ENCODE measurements at places on chromosomes 2 and 18.

- DNase-seq: no peak
Observed at GRCh38 chr2:235283246-235283645, 210.6 kb upstream of the AGAP1 start.

DNA sequence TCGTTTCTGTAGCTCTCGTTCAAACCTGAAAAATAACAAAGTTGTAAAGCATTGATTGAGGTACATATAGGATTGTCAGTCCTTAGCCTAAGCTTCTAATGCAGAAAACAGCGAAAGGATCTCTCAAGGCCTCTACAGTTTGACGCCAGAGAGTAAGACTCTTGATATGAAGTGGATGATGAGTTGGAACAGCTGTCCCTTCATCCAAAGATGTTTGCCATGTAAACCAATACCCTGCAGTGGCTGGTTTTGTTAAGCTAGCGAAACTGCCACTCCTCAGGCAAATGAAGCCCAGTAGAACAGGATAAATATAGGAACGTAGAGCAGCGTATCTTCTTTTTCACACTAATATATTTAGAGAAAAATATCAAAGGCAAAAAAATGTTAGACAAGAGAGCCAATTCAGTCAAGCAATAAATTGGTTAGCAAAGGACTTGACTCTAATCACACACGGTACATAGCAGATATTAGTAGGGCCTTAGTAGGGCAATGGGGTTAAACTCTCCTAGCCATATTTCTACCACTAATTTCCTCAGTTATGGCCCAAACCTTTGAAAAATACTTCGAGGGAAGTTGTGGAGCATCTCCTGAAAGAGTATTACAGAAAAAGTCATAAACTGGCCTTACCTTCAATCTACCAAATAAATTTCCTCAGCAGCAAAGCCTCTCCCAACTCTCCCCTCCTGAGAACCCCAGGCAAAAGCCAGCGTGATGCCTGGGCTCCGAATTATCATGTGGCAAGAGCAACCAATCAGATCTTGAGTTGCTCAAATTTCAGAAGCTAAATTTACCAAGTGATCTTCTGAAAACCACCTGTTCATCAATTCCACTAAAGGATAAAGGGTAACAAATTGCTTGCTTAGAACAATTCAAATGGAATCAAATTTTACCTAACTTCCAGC lies at the start of gene NEB:
TSS of gene NEB (minus strand) at position 706 of the 902 bp plus-strand sequence. CDS start 1,320 bp downstream, outside the sequence.
- no peak for DNase-seq

DNA sequence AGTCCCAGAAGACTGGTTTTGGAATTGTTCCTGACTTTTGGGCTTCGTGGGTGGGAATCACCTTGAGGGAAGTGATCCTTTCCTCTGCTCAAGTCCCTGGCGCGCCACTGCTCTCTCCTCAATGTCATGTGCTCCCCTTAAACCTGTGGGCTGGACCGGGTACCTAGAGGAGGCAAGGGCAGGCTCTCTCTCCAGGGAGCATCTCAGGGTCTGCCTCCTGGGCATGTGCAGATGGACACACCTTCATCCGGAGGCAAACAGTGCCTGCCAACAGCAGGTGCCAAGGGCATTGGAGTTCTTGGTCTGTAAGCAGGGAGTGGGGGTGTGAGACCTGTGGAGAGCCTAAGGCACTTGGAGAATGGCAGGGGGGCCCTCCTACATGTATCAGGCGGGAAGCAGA lies 142.6 kb downstream of the INHBB start:
- no peak for DNase-seq

GRCh38 chr2:28326881-28327505 lies 65.7 kb upstream of the FOSL2 start:
- DNase-seq: no peak

GRCh38 chr2:226220511-226220910 lies 579.1 kb downstream of the IRS1 start:
- no peak for DNase-seq

- DNase-seq: no peak
Observed at GRCh38 chr2:42974721-42975717, 182.6 kb upstream of the HAAO start.

- DNase-seq: no peak
Observed at GRCh38 chr2:149656996-149657395, 69.4 kb upstream of the MMADHC start.

DNA sequence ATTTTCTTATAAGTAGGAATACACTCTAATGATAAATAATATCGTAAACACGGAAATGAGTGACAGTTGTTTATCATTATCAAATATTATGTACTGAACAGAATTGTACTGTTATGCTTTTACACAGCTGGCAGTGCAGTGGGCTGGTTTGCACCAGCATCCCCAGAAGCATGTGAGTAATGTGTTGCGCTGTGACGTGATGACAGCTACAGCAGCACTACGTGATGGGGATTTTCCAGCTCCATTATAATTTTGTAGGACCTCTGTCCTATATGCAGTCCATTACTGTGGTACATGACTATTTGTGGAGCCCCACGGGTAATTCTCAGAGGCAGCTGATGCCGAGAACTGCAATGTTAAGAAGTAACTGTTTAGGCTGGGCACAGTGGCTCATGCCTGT lies 77.3 kb upstream of the ATG16L1 start:
- no peak for DNase-seq

DNA sequence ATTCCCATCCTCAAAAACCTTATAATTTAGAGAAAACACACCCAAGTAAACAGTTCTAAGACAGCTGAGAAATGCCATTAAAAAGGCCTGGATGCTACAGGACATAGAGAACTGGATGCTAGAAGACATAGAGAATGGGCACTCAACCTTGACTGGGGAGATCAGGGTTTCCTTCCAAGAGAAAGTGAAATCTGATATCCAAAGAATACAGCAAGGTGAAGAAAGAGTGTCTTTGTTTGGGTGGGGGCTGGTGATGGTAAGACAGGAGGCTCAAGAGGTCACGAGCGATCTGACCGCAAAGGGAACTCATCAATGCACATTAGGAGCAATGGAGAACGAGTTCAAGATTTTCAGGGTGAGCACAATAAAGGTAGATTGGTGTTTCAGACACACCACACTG lies 31.6 kb downstream of the EPB41L3 start:
- DNase-seq: no peak

GRCh38 chr2:186617771-186618170 lies 27.9 kb downstream of the ITGAV start:
- DNase-seq: no peak

- no peak for DNase-seq
Observed at GRCh38 chr2:28318462-28319117, 74.1 kb upstream of the FOSL2 start.

- no peak for DNase-seq
Observed at GRCh38 chr2:2265747-2266279, 65.3 kb downstream of the MYT1L start.

- DNase-seq: no peak
Observed at GRCh38 chr2:39663187-39663930, 2.4 kb upstream of the TMEM178A start.

GRCh38 chr2:8539743-8540551 lies 141.9 kb upstream of the ID2 start:
- DNase-seq: no peak

DNA sequence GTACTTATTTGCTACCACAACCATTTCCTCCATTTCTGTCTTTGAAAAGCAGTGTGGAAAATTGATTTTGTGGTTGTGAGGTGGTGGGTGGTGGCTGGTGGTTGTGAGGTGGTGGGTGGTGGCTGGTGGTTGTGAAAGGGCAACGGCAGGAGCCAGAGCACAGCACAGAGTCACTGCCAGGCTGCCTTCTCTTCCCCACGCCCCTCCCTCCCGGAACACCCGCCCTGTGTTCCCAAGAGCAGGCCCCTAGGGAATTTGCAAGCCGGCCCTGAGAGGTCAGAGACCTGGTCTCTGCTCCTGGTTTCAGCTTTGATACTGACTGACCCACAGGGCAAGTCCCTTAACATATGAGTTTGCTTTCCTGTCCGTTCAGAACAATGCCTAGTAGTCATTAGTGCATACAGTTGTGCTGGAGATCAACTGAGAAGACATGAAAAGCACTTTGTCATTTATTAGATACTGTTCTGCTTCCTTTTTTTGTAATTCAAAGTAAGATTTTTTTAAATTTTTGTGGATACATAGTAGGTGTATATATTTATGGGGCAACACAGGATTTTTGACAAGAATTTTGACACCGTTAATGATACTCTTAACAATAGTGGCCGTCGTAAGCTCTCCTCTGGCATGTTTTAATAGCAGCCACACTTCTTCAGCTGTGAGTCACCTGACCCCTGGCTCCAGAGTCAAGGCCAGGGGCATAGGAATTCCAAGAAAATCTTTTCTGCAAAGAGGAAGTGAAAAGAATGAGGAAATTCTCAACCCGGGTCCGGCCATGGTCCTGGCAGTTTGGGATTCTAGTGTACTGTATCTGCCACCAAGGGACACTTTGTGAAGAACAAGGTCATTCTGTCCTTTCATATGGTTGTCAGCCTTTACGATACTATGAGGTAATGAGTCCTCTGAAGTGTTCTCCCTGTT lies 53.2 kb downstream of the ITGA6 start:
- no peak for DNase-seq

GRCh38 chr2:178163395-178163794 lies 30.9 kb upstream of the OSBPL6 start:
- DNase-seq: no peak

GRCh38 chr18:7196421-7196820 lies 34.5 kb upstream of the LRRC30 start:
- no peak for DNase-seq

DNA sequence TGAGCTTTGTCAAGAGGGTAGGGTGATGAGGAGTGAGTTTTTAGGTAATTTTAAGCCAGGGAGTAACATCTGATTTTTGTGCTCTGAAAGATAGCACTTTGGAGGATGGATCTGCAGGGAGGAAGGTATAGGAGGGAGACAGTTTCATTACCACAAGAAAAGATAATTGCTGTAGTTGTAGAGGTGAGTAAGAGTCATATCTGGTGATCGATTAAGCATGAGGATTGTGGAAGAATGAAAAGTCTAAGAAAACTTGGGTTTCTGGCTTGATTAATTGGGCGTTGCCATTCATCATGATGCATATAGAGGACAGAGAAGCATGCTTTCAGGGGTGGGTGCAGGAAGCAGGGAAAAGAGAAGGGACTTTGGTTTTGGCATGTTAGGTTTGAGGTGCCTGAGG lies 18.5 kb downstream of the KCMF1 start:
- DNase-seq: no peak
